Left colon (tissue), 2 donors: ENCODE measurements at places on chromosomes 1 and 21.

DNA sequence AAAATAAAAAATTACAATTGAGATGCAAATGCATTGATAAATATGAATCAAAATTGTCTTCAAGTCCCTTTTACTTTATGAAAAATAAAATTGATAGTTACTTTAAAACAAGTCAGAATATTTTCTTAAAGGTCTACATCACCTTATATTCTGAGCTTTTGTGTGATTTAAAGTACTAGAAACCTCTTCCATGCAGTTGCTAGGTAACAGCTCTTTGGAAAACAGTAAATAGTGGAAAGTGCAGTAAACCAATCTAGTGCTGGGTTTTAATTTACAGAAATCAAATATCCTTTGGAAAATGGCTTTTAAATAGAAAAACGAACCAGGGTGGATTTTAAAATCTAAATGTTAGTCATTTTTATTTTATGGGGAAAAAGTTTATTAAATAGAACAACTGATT, 227.9 kb downstream of the KCNT2 start:
- DNase-seq, result no peak

- no peak for DNase-seq
Observed at GRCh38 chr1:1422465-1423244, 1.6 kb upstream of the ANKRD65 start.

DNA sequence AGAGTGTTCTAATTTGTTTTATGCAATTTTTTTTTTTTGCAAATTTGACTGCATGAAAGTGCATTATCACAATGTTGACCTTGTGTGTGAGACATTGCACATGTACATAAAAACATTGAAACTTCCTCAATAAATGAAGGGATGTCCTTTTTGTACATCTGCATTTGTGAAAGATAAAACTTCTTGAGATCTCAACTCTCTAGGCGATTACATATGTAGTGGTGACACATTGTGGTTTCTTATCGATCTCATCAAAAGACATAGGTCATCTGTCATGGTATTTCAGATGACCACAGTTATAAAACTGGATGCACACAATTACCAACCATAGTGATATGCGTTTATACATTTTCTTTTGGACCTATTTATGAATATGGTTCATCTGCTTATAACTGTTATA, 35.6 kb upstream of the C21orf91 start:
- no peak for DNase-seq

DNA sequence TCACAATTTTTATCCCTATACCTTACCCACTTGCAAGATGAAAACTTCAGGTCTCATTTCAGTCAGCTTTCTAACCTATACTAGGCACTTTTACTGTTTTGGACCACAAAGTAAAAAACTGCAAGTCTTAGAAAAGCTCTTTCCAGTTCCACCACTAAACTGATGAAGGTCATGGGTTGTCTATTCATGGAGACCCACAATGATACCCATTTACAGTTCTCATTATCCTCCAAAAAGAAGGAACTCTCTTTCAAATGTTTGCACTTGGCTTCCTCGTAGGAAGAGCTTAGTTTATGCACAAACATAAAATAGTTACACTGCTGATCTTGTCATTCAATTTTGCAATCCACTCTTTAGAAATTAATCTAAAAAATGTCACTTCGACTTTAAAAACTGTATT, 9.3 kb downstream of the ZNF281 start:
- no peak for DNase-seq

GRCh38 chr21:44834231-44834950, 16.5 kb upstream of the SUMO3 start:
- DNase-seq, result no peak

DNA sequence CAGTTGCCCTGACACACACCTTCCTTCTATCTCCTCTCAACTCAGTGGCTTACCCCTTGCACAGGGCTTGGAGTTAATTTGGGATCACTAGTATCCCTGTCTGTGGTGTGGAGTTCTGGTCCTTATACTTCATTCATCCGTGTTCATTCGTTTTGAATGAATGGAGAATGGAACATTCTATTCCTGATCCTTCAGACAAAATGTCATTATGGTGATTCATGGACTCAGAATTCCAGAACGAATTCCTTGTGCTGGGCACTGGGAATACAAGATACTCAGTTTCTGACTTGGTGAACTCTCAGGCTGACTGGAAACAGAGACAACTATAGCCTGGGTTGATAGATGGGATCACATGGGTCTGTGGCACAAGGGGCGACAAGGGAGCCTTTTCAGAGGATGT, 49.9 kb upstream of the TRABD2B start:
- no peak for DNase-seq

DNA sequence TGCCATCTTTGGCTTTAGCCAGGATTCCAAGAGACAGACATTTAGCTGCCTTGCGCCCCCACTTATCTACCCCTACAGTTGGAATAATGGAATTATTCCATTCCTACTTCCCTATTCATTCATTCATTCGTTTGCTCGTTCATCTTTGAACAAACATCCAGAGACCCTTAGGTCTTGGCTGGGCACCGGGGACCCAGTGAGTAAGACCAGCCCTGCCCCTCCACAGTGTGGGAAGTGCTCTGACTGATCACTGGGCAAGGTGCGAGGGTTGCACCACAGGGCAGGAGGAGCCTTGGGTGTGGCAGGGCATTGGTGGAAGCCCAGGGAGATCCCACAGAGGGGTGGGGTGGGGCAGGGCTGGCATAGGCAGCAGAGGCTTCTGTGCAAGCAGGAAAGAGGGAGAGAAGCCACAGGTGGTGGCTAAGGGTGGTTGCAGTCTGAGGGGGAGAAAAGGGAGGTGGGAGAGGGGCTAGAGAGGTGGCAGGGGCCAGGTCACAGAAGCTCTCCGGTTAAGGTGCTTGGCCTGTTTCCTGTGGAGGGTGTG, 35.0 kb upstream of the TMEM61 start:
- peak; percentile 86 for DNase-seq

DNA sequence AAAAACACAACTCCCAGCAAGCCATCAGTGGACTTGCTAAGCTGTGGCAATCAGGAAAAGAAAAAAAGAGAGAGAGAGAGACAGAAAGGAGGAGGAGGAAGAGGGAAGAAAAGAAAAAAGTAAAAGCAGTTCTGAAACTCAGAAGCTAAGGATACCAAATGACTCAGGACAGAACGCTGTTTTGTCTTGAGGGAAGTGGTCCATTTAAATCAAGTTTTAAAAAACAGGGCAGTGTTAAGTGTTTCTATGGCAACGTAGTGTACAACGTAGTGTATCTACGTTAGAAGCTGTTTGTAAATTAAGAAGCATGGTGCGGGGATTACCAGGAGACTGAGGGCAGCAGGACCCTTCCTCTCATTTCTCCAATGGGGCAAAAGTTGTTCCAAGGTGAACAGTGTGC, 5.8 kb downstream of the ADORA3 start:
- no peak for DNase-seq

- DNase-seq, result no peak
Observed at GRCh38 chr1:111948209-111949171, 41.0 kb downstream of the KCND3 start.

DNA sequence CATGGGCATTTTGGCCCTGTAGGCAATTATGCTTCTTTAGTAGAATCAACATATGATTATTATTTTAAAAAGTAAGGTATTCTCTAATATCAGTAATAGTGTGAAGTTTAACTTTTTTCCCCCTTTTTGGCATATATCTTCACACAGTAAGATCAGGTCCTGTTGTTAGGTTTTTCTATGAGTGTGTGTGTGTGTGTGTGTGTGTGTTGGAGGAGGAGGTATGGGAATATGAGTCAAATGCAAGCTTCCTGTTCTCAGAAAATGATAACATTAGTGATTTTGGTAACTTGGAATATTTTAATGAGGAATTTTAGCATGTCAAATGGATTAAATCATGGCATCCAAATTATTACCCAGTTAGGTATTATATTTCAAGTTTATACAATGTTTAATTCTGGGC, 65.8 kb upstream of the BCL10 start:
- no peak for DNase-seq

- no peak for DNase-seq
Observed at GRCh38 chr1:31227891-31228568, 11.7 kb downstream of the NKAIN1 start.

DNA sequence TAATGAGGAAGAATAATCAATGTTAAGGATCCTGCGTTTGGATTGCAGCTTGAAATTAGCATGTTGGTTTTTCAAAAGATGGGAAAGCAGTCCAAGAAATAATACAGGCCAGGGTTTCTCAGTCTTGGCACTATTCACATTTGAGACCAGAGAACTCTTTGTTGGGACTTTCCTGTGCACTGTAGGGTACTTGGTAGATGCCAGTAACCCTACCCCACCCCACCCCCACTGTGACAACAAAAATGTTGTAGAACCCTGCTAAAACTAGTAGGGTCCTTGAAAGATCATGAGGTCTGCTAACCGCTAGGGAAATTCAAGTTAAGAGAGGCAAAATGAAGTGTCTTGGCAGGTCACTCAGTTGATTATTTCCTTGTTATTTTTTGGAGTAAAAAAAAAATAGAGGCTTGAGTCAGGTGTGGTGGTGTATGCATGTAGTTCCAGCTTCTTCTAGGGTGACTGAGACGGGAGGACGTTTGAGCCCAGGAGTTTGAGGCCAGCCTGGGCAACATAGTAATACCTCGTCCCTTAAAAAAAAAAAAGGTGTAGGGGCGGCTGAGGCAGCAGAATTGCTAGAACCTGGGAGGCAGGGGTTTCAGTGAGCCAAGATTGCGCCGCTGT, 53.3 kb downstream of the SPEN start:
- no peak for DNase-seq

- no peak for DNase-seq
Observed at GRCh38 chr1:29550119-29550841, 314.0 kb downstream of the PTPRU start.

GRCh38 chr21:29429218-29429617, 130.5 kb downstream of the BACH1 start:
- no peak for DNase-seq

DNA sequence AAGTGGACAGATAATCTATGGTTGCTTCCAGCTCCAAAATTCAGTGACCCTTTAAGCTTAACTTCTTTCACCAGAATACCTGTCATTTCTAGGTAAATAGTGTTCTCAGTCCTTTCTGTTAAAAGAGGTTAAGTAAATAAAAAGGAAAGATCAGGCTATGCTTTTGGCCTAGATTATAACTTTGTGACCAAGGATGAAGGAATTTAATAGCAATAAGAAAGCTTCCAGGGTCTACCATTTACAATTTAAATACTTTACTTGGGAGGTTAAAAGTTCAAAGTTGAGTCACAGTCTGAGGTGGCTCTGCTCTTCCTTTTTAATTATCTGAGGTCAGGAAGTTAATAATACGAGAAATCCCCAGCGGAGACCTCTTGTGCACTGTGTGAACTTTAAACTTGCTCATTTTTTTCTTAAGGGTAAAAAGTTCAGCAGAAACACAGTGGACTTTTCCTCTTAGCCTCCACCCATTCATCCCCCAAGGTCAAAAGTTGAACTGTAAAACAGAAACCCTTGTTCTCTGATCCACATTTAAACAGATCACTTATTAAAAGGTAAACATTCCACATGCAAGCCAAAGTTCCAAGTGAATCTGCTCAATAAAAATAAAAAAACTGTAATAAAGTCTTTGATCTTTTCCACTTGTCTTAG, 187.1 kb downstream of the NRIP1 start:
- DNase-seq, result no peak

- DNase-seq, result no peak
Observed at GRCh38 chr1:27592232-27592930, 11.6 kb downstream of the AHDC1 start.

- DNase-seq, result peak; percentile 69
Observed at GRCh38 chr1:17579951-17580939, 40.7 kb downstream of the ARHGEF10L start.

GRCh38 chr1:226063977-226064815, 1.7 kb downstream of the H3-3A start:
- DNase-seq, result peak; percentile 31

DNA sequence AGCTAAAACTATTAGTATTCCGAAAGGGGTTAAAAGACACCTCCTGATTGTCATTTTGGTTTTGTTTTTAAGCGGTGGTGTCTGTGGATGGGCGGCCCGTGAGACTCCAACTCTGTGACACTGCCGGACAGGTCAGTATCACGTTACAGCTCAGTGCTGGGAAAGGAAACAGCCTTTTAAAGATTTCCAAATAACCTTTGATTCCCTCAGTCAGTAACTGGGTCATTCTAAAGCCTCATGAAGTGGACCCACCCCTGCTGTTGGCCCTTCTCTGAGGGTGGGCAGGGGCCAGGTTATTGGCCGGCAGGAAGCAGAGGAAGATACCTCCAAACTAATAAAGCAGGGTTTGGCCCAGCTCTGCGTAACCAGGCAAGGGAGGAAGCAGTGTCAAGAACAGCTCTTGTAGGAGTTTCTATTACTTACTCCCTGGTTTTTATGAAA, 2.3 kb downstream of the RHOU start:
- DNase-seq, result peak; percentile 47

GRCh38 chr1:42477775-42478174, 14.7 kb downstream of the CCDC30 start:
- no peak for DNase-seq

- no peak for DNase-seq
Observed at GRCh38 chr1:66206563-66207144, 327.3 kb upstream of the SGIP1 start.

- DNase-seq, result peak; percentile 83
Observed at GRCh38 chr1:45803299-45803780, at the start of gene MAST2. Gene MAST2, plus strand, starts transcription at chr1:45803612. Its CDS starts 284 bp downstream, at chr1:45803896.

DNA sequence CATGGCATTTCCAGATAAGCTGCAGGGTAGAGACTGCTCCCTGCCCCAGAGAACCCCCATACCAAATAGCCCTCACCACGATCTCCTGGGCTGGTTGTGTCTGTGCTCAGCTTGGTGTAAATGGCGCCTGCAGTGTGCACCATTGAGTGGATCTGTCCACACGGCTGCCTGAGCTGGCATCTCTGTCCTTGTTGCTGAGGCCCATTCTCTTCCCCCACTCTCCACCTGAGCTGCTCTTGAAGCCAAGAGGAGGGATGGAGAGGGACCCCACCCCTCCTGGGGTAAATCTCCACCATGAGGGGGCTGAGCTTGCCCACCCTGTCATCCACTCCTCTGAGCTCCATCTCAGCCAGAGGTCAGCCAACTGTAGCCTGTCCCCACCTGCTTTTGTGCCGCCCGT, 18.0 kb upstream of the ZNF678 start:
- no peak for DNase-seq

DNA sequence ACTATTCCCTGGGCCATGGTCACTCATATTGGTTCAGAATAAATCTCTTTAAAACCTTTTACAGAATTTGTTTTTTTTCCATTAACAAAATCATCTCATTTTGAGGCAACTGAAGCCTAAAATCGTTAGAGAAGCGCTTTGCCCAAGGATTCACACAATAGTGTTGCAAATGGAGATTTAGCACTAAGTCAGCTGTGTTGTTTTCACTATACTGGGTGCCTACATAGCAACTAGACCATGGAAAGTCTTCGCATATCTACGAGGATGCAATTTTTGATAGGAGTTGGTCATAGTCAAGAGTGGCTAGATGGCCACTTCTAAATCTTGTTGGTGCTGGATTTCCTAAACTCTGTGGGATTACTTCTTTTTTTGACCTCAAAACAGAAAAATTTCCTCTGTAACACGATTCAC, 530 bp upstream of the TIPRL start:
- DNase-seq, result no peak

DNA sequence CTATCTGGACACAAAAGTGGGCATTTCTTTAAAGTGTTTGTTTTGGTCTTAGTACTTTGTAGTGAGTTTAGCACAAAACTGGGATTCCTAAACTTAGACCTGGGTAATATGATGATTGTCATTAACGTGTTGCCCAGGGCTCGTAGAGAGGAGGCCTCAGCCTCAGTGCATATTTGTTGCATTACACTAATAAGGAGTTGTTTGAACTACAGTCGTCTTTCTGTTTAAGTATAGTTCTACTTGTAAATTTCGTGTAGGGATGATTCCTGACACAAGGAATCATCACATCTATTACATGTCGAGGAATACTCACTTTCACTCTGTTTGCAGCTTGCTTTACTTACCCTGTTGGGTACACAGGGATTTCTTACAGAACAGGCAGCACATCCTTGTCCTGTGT, 85.0 kb downstream of the PRDM2 start:
- DNase-seq, result no peak
